ENCODE measurements at places on chromosomes 5 and 9.

GRCh38 chr9:29449306-29449705 is 1876.0 kb upstream of the C9orf72 start:
- DNase-seq: no peak

- DNase-seq: no peak
Observed at GRCh38 chr9:128887914-128888350, 6.0 kb downstream of the LRRC8A start.

DNA sequence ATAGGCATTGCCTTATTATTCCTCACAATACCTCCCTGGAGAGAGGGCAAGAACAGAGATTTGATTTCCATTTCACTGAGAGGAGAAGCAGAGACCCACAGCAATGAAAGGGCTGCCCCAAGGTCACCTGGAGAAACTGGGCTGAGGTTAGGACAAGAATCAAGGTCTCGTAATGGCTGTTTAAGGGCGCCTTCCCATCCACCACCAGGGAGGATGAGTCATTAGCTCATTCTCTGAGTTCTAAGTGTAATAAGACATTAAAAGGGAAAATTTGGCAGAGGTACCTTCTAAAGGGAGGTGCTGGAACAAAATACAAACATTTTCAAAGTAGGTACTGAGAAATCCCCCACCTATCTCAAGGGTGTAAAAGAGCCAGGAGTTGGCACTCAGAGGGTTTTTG is 52.6 kb upstream of the TCERG1 start:
- DNase-seq: no peak

DNA sequence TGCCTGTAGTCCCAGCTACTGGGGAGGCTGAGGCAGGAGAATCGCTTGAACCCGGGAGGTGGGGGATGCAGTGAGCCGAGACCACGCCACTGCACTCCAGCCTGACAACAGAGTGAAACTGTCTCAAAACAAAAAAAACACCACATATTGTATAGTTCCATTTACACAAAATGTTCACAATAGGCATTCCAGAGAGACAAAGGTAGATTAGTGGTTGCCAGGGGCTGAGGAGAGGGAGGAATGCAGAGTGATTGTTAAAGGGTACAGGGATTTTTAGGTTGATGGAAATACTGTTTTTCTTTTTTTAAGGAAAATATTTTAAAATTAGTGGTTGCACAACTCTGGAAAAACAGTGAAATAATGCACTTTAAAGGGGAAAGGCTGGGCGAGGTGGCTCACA is 19.6 kb downstream of the ETF1 start:
- no peak for DNase-seq

DNA sequence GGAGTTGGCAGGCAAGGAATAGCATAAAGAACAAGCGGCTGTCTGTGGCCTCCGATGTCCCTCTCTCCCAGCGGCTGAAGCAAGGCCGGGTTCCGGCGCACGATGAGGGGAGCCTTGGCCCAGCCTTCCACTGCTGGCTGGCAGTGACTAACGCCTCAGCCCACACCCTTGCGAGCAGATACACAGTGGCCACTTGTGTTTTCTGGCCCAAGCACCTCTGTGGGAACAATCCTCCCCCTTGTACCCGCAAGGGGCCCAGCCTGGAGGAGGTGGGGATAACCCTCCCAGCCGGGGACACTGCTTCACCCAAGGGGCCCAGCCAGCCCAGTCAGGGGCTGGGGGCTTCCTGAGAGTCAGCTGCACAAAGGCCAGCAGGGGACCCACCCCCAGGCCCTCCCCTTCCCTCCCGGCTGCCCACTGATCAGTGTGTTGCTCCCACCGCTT is 23.2 kb downstream of the STK10 start:
- no peak for DNase-seq

- no peak for DNase-seq
Observed at GRCh38 chr9:132002643-132003318, 76.9 kb downstream of the MED27 start.

- DNase-seq: no peak
Observed at GRCh38 chr5:33824516-33825195, 67.1 kb downstream of the ADAMTS12 start.

DNA sequence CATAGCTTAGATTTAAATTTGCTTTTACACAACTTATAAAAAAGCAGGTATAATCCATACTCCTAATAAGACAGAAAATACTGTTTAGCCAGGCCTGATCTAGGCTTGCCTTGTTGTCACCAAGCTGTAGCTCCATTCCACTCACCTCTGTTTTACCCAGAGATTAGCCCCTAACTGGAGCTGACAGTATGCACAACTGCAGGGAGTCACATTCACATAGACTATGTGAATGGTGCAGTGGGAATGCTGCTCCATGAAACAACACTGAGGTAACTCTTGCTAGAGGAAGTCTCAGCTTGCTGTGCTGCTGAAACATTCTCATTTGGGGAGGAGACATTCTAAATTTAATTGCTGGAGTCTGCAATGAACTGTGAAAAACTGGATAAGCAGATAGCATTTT is 209.1 kb downstream of the TMEM232 start:
- no peak for DNase-seq

- DNase-seq: no peak
Observed at GRCh38 chr9:27800159-27800558, 226.9 kb upstream of the C9orf72 start.

DNA sequence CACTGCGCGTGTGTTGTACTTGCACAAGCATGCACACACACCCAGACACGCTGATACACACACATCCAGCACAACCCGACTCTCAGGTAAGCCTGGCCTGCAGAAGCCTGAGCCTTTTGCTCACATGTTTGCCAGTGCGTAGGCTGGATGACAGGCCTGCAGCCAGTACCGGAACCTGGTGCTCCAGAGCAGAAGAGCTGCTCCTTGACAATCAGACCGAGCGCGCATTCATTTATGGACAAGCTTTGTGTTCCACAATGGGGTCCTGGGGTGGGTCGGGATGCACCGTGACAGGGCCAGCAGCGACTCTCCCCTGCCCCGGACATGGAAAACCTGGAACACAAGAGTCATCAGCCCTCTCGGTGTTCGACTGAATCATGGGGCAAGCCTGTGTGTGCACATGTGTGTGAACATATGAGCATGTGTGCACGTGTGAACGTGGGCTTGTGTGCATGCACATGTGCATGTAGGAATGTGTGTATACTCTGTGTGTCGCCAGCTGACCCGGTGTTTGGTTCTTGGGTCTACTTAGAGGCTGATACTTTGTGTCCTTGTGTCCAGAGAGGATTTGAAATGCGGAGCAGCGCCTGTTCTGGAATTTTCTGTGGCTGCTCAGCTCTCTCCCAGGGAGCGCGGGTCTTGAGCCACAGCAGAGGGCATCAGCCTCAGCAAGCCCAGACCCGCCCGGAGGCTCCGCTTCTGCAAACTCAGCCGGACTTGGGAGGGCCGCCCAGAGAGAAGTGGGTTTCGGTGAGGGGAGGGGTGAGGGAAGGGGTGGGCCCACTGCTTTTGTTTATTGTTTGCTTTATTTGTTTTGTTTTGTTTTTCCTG is 32.2 kb downstream of the IRX4 start:
- no peak for DNase-seq

Data from fibroblast of the conjunctiva (primary cell).